ENCODE measurements at places on chromosomes 4 and X.

GRCh38 chr4:6909113-6909969 lies at the start of gene TBC1D14:
TBC1D14 (plus strand) TSS chr4:6909826; CDS start chr4:6923390, 13,564 bp downstream.
- DNase-seq, result peak; percentile 89

DNA sequence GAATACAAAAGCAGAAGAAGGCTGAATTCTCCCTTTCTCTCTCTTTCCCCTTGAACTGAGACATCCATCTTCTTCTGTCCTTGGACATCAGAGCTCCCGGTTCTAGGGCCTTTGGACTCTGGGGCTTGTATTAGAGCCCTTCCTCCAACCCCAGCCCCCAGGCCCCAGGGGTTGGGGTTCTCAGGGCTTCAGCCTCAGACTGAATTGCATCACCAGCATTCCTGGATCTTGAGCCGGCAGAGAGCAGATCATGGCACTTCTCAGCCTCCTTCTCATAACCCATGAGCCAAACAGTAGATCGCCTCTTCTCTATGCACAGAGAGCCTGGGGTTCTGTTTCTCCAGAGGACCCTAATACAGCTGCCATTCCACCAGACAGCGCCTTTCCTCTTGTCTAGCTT lies 25.3 kb upstream of the CLDN24 start:
- peak; percentile 53 for DNase-seq

- DNase-seq, result no peak
Measured at GRCh38 chr4:26386386-26386785, 65.6 kb downstream of the RBPJ start.

DNA sequence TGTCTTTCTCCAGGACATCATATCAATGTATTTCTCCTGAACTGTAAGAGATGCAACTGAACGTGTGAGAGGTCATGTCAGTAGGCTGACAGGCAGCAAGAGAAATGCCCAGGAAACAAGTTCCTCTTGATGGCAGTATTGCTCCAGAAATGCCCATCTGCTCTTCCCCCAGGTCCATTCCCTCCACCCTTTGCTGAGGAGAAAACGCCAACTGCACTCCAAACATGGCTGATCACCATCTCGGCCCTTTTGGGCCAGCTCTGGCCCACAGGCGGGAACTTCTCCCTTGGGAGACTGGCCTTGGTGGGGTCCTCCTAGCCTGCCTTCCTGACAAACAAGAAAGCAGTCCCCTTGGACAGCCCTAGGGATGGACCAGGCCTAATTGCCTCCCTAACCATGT lies 276.5 kb upstream of the AGTR2 start:
- peak; percentile 7 for DNase-seq

DNA sequence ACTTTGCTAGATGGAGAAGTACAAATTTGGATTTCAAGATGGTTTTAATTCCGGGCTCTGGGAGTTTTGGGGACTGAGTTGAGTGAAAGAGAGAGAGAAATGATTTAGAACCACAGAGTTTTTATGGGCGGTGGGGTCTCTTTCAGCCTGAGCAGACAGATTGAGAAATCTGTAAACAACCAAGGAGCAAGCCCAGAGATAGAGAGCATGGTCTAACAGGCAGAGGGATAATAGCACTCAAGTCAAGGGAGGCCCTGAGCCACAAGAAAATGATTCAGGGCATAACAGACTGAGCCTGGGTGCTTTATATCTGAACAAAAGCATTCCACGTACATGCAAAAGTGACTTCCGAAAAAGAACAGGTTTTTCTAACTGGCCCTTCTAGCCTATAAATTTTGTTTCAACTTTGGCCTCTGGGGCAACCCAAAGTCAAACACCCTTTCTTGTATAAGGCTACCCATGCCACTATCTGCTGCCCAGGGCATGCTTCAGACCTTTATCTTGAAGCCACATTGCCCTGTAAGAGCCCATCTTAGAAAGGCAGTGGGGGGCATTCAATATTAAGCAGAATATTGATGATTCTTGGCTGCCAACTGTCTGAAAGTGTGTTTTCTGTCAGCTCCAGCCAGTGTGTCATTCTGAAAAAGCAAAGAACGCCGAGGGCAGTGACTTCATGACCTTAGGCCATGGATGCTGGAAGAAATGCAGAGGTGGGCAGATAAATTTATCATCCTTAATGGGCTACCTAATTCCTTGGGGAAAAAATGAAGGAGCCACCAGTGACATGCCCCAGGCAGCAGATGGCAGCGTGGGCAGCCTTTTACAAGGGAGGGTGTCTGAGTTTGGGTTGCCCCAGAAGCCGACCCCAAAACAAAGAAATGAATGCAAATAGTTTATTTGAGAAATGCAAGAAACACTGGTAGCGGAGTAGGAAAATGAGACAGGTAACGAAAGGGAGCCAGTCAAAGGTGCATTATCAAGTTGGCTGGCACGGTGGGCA lies 637.6 kb downstream of the MID1IP1 start:
- no peak for DNase-seq

GRCh38 chr4:20044502-20044911 lies 207.2 kb upstream of the SLIT2 start:
- DNase-seq, result peak; percentile 6

DNA sequence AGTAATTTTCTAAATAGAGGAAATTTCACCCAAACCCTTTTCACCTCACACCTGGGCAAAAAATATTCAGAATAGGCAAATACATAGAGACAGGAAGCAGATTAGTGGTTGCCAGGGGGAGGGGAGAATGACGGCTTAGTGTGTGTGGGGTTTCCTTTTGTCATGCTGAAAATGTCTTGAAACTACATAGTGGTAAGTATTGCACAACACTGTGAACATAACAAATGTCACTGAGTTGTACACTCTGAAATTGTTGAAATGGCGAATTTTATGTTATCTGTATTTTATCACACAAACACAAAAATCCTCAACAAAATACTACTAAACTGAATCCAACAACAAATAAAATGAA lies 60.7 kb upstream of the PLAC1 start:
- peak; percentile 57 for DNase-seq

DNA sequence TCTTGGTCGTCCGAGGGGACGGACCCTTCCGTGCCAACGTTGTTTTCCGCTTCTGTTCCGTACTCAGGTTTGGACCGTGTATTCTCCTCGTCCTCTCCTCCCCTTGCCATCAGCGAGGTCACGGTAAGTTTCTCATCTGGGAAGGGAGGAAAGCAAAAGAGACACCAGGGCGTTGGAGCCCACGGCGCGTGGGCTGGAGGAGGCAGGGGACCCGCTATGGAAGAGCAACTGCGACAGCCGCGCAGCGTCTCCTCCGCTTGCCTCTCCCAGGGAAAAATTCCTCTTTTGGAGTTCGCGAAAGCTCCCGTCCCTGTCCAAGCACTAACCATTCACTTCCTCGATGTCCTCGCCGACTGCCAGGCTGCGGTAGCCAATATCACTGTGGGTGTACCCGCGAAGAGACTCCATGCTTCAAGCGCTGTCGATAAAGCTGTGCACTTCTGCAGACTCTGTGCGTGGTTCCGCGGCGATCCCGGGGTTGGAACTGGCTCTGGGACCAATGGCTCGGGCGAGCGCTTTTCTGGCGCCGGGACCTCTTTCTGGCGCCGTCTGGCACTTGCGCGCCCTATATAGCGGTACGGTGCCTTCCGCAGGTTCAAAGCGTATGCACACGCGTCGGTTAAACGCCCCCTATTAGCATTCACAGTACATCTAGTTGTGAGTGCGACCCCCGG lies at the start of gene ESX1:
Gene ESX1 (minus strand): TSS at position 492 of the 674 bp plus-strand sequence. CDS start 84 bp downstream, at position 408.
- DNase-seq, result no peak
